ENCODE measurements at places on chromosomes 3 and 15. TPM values are rescaled to one million over a fixed set of nuclear protein-coding genes. Genes with fewer than 3 reads are reported as not detected.
A peak's percentile ranks its signal among the peaks of the same experiment; 100 is the strongest.

DNA sequence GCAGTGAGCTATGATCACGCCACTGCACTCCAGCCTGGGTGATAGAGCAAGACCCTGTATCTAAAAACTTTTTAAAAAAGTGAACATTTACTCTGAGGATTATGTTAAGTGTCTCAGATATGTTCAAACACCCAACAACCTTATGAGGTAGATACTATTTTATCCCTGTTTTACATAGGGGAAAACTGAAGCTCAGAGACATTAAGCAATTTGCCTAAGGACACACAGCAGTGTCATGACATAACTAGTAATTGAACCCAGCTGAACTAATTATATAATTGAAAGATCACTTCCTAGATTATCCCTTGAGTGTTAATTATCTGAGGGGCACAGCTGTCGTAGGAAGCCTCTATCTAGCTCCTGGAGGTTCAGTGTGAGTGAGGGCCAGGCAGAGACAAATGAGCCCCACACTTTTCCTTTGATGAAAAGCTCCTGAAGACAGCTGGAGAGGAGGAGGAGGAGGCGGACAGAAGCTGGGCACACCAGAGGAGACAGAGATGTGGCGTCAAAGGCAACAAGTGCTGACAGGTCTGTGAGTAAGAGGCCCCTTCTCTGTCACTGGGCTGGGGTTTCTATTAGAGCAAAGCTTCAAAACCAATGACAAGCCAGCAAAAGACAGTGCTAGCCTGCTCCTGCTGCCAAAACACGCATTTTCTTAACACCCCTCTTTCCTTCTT lies 20.5 kb downstream of the TRH start:
- no peak for DNase-seq

GRCh38 chr3:138496436-138496835 lies 62.0 kb downstream of the ESYT3 start:
- DNase-seq, result no peak

DNA sequence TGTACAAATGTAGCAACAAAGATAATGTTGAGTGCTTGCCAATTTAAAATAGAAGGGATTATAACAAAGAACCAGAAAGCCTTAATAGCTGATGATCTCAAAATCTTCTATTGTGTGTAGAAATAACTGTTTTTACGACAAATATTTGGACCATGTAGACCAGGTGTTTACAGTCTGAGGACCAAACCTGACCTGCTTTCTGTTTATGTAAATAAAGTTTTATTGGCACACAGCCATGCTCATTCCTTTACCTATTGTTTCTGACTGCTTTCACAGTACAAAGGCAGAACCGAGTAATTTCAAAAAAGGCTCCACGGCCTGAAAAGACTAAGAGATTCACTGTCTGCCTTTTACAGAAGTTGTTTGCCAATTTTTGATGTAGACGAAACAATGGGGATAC lies 91.8 kb downstream of the GOLIM4 start:
- no peak for DNase-seq

DNA sequence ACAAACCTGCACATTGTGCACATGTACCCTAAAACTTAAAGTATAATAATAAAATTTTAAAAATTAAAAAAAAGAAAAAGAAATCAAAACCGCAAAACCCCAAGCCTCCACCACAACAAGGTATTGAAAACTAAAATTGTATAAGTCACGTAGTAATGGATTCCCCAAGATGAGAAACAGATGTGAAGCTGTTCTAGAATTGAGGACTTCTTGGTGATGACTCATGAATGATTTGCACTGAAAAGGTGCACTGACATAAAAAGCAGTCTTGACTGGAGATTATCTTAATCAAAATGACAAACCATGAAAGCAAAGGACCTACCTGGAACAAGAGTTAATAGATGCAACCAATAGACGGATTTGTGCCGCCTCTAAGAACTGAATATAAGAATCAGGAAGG lies 225.8 kb downstream of the MYRIP start:
- DNase-seq, result no peak

CHST13 gene
- 0.33 TPM for total RNA-seq

- no peak for DNase-seq
Measured at GRCh38 chr3:50623840-50624474, 7.0 kb downstream of the MAPKAPK3 start.

RASGRP1 gene
- 3.1 TPM for total RNA-seq

DNA sequence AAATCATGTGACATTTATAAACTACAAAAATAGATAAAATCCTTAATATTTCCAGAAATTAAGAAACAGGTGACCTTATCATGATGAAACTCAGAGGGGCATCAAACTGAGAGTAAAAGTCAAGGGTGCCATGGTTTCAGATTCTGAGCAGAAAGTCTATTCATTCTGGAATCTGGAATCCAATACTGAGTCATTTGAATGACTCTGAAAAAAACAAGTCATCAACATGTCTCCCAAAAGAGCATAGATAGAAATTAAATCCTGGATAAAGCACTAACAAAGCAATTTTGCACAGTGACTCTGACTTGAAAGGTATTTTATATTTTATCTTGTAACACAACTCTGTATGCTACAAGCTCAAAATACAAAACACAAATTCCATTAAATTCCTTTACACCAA lies 23.4 kb downstream of the STAC start:
- DNase-seq, result no peak

DNA sequence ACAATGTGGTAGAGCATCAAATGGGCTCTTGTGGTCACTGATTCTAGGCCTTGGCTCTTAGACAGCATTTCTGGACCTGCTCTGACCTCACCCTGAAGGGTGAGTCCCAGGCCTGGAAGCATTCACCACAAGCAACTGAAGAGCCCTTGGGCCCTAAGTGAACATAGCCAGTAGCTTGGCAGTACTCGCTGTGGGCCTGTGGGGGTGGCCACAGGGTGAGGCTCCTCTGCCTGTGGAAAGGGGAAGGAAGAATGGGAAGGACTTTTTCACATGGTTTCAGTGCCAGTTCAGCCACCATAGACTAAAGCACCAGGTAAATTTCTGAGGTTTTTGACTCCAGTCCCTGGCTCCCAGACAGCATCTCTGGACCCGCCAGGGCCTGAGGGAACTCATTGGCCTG lies 5.1 kb upstream of the ZSCAN2 start:
- DNase-seq, result no peak

GRCh38 chr3:195893044-195893395 lies 15.3 kb downstream of the TNK2 start:
- DNase-seq, result peak; percentile 79

ST8SIA2 gene
- total RNA-seq, result not detected

GRCh38 chr15:66954601-66955000 lies 110.8 kb upstream of the SMAD3 start:
- no peak for DNase-seq

DNA sequence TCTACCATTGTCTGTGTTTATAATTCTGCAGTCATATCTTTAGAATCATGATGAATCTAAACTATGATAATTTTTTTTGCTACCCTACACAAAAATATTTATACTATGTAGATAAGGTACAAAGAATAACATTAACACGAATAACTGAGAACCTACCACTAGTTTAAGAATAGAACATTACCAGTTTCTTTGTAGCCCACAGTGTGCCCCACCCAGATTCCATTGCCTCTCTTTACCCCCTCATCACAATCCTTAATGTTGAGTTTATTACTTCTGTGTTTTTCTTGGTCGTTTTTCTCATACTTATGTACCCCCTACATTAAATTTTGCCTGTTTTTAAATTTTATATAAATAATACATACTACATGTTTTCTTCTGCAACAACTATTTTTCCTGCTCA lies 140.5 kb downstream of the BBX start:
- no peak for DNase-seq

GRCh38 chr3:117788061-117788460 lies 1078.5 kb downstream of the TUSC7 start:
- no peak for DNase-seq

DNA sequence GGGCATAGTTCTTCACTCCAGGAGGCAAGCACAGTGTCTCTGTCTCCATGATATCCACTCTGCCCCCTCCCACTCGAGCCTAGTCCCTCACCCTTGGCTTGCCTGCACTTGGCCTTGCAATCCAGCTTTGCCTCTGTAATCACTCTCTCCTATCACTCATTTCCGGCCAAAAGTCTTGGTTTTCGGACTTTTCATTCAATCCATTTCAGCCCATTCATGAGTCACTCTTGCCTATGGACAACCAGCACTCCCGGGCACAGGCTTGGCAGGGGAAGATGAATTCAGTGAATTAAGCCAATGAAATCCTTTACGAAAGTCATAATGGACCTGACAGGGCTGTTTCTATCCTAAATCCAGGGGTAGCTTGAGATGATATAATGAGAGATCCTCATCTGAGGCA lies 21.7 kb downstream of the DAZL start:
- DNase-seq, result no peak

- DNase-seq, result no peak
Measured at GRCh38 chr15:38696109-38696727, 131.6 kb upstream of the RASGRP1 start.

CCDC39 gene
- total RNA-seq, result 0.60 TPM

DNA sequence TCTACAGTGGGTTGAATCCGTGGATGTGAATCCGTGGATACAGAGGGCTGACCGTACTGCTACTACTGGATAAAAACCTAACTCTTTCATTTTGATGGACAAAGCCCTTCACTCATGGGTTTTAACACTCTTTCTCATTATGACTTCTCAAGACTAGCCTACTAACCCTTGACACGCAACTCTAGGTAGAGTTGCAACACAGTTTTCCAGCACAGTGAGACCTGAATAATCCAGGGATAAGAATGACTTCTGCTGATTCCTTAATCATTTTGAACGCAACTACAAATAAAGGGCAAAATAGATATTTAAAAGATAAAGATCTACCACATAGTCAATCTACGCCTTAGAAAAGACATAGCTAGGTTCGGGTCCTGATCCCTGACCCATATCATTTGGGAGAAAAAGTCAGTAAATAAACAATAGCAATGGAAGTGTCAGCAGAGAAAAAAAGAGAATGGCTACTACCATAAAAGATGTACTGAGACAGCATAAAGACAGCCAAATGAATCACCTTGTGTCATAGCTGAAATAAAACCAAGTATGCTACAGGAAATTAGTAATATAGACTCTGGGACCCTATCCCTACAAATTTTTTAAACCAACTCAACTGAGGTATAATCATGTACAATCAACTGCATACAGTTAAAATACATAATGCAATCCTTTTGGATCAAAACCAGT lies 87.6 kb downstream of the DPH6 start:
- DNase-seq, result no peak

- DNase-seq, result no peak
Measured at GRCh38 chr3:20215636-20216035, 29.6 kb upstream of the SGO1 start.

GRCh38 chr3:4568841-4569240 lies 75.7 kb downstream of the ITPR1 start:
- no peak for DNase-seq

- DNase-seq, result no peak
Measured at GRCh38 chr3:44984335-44984734, 8.3 kb downstream of the EXOSC7 start.

DNA sequence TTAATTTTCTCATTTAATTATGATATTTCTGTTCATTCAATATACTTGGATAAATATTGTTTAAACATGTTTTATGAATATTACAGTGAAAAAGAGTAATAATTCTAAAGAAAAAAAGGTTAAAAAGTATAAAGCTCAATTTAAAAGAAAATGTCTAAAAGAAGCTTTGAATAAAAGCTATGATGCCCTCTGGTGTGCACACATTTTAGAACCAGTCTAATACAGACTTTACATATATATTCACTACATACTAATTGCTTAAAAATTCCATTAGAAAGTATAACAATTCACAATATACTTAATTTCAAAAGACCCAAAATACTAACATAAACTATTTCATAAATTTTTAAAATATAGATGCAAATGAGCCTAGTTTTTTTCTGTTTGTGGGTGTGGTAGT lies 909.1 kb upstream of the ROBO1 start:
- no peak for DNase-seq

DNA sequence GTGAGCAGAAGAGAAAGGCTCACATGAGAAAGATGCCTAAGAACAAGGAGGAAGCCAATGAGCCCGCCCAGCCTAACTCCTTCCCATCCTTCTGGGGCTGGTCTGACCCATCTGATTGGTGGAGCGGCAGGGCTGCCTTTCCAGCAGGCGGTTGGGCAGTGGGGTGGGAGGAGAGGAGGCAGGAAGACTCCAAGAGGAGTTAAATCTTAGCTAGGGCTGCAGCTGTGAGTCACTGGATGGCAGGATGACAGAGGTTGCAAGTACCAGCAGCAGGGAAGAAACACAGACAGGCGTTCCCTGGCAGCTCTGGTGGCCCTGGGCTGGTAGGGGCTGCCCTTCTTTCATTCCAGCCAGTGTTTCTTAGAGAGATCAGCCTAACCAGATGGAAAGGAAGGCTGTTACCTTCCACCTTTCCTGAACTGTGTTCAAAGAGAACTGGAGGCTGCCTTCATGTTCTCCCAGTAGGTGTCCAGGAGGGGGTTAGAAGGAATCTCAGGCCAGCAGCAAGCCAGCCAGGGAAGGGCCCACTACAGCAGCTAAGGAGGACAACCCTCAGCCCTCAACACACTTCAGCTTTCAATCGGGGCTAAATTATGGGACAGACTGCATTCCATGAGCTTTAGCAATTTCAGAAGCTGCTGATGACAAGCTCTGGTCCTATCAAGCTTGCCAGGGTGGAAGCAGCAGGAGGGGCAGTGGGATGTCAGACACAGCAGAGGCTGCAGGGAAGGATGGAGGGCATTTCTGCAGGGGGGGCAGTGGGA lies 50.3 kb downstream of the CHSY1 start:
- peak; percentile 97 for DNase-seq

GOLGA6L7 gene
- not detected for total RNA-seq

GRCh38 chr3:74739242-74739641 lies 124.8 kb upstream of the CNTN3 start:
- DNase-seq, result no peak

RBMS3 gene
- total RNA-seq, result 157 TPM

GRCh38 chr15:77059786-77060361 lies 11.0 kb downstream of the TSPAN3 start:
- DNase-seq, result no peak

ADAMTS9 gene
- total RNA-seq, result 161 TPM

- no peak for DNase-seq
Measured at GRCh38 chr15:79432345-79433275, 474 bp downstream of the MINAR1 start.

NR1I2 gene
- 0.12 TPM for total RNA-seq

GRCh38 chr3:152471814-152472671 lies 203.3 kb downstream of the MBNL1 start:
- DNase-seq, result peak; percentile 74

DNA sequence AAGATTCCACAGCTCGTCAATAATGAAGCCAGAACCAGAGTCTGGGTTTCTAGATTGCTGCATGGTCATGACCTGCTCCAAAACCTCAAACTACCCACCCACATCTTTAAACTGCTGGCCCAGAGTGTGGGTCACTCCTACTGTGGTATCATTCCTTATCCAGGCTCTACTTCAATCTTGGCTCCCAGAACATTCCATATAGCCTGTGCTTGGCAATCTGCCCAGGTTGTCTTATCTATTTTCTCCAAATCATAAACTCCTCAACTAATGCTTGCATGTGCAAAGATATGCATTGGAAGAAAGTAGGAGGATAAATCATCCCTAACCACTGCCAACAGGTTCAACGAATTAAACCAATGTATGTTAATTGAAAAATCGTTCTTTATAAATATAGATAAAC lies 169.7 kb downstream of the ANXA2 start:
- DNase-seq, result no peak

Measured in aorta (tissue), 5 donors.